ENCODE measurements at places on chromosomes 11 and 22.

DNA sequence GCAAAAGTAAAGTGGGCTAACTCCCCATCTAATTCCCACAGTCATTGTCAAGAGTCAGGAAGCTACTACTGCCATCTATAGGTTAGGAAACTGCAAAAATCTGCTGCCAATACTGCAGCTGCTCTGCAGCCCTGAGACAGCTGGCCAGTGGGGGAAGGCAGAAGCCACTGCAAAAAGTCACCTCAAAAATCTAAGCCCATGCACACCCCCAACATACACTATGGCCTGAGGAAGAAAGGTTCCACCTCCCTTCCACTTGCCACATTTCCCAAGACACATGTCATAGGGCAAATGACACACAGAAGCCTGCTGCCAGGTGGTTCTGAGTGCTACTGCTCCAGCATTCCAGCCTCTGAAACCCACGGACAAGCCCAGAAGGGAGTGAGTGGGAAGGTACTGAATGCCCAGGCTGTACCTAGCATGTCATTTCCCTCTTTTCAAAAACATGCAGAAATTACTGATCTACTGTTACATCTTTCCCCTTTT is 36.9 kb downstream of the DGCR2 start:
- DNase-seq, result no peak

GRCh38 chr11:123055191-123055901 is 6.6 kb downstream of the HSPA8 start:
- DNase-seq, result no peak

- DNase-seq, result no peak
These were observed 70.8 kb downstream of the RNF169 start for GRCh38 chr11:74819400-74819799.

- no peak for DNase-seq
These were observed 14.4 kb downstream of the POU2AF2 start for GRCh38 chr11:111259896-111260295.

DNA sequence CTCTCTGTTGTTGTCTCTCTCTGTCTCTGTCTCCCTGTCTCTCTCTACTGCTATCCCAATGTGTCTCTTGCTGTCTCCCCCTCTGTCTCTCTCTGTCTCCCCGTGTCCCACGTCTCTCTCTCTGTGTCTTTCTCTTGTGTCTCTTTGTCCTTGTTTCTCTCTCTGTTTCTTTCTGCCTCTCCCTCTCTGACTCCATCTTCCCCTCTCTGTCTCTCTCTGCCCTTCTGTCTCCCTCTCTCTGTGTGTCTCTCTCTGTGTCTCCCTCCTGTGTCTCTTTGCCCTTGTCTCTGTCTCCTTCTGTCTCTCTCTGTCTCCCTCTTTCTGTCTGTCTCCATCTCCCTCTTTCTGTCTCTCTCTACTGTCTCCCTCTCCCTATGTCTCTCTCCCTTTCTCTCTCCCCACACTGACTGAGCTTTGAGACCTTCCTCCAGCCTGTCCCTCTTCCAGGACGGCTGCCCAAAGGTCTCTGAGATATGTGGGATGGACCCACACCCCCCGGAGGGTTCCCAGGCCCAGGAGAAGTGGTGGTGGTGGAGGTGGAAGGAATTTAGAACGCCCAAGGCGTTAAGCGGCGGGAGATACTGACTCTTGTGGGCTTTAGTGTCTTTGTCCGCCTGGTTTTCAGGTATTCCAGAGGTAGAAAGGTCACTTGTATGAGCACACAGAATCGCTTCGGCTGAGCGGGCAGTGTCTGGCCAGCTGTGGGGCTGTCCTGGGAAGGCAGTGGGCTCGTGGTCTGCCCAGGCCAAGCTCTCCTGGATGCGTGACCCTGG is 65.5 kb upstream of the CCND1 start:
- DNase-seq, result no peak

DNA sequence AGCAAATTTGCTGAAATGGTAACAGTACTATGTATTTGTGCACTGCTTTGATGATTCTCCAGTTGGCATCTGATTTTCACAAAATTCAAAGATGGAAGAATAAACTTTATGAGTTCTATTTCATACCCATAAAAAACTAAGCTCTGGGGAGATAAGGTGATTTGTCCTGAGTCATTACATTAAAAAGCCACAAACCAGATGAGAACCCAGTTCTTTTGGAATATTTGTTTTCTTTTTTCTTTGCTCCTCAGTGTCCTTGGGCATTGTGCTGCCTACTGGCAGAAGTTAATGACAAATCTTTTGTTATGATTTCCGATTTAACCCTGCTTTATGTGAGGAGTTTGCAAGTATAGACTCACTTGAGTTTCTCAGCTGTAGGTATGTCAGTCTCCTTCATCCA is 45.4 kb upstream of the AMOTL1 start:
- DNase-seq, result no peak

Data from activated effector memory CD4-positive, alpha-beta T cell treated with Interleukin-2 at 50 U/mL for 16 hours (primary cell).